ENCODE measurements at places on chromosomes 7 and 10.

GRCh38 chr7:139775829-139776266 is 1.9 kb downstream of the HIPK2 start:
- peak; percentile 73 for DNase-seq

DNA sequence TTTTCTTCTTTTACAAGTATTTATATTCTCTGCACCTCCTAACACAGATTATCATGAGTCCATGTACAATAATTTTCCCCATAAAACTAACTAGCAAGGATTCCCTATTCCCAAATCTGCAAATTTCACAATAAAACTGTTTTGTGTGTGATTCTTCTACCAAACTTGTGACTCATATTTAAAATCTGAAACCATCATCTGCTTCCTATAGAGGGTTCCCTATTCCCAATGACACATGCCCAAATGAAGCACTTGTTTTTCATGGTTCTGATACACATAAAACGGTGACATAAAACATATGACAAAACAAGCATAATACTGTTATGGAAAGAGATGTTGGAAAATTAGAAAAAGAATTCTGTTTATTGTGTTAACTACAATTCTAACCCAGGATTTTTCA is 657.6 kb downstream of the PARD3 start:
- DNase-seq = peak; percentile 56

GRCh38 chr7:150754951-150755350 is 17.7 kb downstream of the GIMAP5 start:
- no peak for DNase-seq

DNA sequence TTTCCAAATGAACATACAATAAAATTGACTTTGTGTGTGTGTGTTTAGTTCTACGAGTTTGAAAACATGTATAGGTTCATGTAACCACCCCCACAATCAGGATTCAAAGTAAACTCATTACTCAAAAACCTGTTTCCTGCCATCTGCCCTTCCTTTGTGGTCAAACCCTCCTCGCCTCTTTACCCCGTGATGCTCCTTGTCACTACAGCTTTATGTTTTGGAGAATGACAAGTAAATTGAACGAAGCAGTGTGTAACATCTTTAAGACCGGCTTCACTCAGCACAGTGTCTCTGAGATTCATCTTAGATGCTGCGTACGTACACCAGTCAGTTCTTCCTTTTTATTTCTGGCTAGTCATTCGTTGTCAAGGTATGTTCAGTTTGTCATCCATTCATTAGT is 54.6 kb upstream of the MKI67 start:
- no peak for DNase-seq

DNA sequence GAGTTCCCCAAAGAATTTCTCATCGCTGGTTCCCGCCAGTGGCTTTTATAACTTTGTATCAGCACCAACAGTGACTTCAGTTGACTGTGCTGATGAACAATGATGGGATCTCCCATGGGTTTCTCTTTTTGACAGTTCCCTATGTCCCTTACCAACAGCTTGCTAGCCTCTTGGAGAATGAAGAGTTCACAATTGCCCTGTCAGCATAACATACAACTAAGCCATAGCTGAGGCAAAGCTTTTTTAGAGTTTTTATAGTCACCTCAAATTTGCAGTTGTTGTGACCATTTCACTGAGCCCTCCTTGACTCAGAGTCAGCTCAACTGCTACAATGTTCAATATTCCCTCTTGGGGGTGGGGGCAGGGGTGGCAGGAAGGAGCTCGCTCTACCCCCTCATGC is 179.8 kb downstream of the TFEC start:
- DNase-seq = no peak

GRCh38 chr7:106178593-106179134 is 66.6 kb upstream of the SYPL1 start:
- DNase-seq = peak; percentile 42

DNA sequence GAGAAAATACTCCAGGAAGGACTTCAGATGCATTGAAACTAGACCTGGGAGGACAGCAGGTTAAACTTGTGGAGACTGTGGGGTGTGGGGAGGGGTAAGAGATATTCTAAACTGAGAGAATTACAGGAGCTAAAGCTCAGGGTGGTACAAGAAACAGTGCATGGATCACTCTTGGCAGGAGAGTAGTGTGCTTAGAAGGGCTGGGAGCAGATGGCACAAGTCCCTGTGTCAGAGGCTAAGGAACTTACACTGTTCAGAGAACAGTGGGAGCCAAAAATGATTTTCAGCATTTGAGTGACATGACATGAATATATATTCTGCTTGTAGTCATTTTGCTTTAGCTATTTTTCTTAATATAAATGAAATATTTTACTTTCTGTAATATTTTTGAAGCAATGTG is 36.0 kb upstream of the LAMB1 start:
- no peak for DNase-seq

- DNase-seq = peak; percentile 53
These were observed 140.3 kb downstream of the FOXP2 start for GRCh38 chr7:114554781-114555537.

- no peak for DNase-seq
These were observed 212.3 kb upstream of the FZD1 start for GRCh38 chr7:91051966-91052365.

GRCh38 chr7:115227473-115228235 is 305.8 kb downstream of the MDFIC start:
- no peak for DNase-seq

GRCh38 chr7:135111379-135111778 is 36.5 kb upstream of the TMEM140 start:
- DNase-seq = peak; percentile 3

GRCh38 chr7:127530148-127530547 is 55.2 kb downstream of the GCC1 start:
- DNase-seq = no peak

- DNase-seq = peak; percentile 63
These were observed 33.5 kb upstream of the SFTPD start for GRCh38 chr10:79982362-79982800.

DNA sequence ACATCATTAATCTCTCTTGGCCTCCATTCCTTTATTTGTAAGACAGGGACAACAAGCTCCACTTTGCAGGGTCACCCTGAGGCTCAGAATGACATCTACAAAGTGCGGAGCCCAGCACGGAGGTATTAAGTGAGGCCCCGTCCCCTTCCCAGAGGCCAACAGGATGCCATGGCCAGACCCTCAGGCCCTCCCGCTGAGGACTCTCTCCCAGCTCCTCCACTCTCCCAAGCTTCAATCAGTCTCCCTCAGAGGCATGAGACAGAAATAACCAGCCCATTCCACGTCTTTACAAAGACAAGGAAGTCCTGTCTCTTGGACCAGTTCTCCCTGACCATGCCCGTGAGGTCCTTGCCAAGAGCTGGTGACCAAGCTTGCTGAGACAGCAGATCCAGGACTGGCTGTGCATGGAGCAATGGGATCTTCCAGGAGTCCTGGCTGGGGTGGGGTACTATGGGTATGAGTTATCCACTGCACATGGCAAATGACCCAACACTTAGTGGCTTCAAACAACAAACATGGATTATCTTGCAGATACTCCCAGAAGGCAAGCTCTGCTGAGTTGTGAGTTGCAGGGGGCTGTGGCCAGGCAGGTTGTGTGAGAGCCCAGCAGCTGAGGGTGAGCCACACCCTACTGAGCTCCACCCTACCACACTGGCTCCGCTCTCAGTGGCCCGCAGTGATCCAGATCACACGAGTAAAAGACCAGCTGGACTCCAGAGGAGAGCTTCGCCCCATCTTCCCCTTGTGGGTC is 4.3 kb upstream of the PPIF start:
- no peak for DNase-seq

DNA sequence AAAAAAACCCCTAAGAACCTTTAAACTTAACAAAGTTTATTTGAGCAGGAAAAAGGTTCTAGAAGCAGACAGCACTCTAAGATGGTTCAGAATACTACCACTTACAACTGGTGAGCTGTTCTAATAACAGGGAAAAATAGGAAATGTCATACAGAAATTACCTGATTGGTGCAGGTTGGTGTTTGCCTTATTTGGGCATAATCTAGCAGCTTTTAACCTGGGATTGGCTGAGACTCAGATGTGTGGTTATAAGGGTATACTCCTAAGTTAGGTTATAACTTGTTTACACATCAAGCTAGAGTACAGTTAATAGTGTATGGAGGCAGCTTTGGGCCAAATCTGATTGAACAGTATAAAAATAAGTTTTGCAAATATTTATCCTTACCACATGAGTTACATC is 59.8 kb downstream of the MAPK8 start:
- DNase-seq = peak; percentile 15

- peak; percentile 72 for DNase-seq
These were observed 12.5 kb downstream of the RNF32 start for GRCh38 chr7:156652886-156653568.

DNA sequence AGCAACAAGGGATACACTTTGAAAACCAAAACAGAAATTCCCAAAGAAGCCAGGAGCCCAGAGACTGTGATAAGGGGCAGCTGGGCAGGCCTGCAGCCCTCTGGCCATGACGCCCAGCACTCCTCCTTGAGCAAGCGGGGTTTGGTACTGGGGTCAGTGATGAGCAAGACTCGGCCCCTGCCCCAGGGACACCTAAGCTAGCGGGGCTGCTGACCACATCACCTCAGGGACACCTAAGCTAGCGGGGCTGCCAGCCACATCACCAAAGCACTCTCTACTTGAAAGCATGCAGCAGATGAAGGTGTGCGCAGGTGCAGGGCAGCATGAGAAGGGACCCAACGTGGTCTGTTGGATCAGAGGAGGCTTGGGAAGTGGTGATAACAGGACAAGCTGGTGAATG is 108.0 kb upstream of the PPP2R2D start:
- DNase-seq = no peak

GRCh38 chr10:74936577-74937265 is 110.3 kb downstream of the KAT6B start:
- DNase-seq = no peak

- DNase-seq = no peak
These were observed 30.3 kb downstream of the TRDMT1 start for GRCh38 chr10:17171141-17171641.

DNA sequence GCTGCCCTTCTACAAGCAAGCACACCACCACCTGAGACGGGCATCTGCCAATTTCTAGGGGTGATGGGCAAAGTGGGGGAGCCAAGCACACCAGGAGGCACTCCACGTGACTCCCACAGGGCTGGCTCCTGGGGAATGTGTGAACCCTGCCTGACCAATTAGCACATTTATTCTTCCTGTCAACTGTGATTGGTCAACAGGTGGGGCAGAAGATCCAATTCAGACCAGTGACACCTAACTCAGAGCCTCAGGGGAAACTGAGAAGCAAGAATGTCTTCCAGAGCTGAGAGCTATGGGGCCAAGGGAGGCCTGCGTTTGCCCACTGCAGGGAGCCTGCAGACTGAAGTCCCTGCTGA is 15.4 kb downstream of the TMEM273 start:
- no peak for DNase-seq

- peak; percentile 22 for DNase-seq
These were observed at the start of gene CACNA2D1 for GRCh38 chr7:82443547-82444219. Gene CACNA2D1, minus strand, starts transcription at chr7:82443777.

DNA sequence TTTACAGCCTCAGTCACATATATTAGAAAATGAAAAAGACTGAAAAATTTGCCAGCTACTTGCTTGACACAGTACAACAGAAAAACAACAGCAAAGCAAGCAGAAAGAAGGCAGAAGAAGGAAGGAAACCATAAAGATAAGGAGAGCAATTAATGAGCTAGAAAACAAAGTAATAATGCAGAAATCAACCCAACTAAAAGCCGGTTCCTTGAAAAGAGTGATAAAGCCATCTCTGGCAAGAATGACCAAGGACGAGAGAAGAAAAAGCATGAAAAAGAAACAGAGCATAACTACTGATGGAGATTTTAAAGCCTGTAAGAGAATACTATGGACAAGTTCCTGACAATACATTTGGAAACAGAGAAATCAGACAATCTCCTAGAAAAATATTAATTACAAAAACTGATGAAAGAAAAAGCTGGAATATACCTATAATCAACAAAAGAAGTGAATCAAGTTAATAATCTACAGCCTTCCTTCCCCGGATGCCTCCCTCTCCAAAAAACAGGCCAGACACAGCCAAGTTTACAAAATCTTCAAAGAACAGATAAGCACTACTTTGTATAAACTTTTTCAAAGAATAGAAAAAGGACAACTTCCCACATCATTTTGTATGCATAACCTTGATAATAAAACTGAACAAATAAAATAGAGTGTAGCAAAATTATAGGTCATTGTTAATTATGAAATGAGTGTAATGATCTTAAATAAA is 204.0 kb downstream of the BAMBI start:
- DNase-seq = no peak

- DNase-seq = peak; percentile 93
These were observed 14.9 kb downstream of the TRIM56 start for GRCh38 chr7:101099969-101100781.

DNA sequence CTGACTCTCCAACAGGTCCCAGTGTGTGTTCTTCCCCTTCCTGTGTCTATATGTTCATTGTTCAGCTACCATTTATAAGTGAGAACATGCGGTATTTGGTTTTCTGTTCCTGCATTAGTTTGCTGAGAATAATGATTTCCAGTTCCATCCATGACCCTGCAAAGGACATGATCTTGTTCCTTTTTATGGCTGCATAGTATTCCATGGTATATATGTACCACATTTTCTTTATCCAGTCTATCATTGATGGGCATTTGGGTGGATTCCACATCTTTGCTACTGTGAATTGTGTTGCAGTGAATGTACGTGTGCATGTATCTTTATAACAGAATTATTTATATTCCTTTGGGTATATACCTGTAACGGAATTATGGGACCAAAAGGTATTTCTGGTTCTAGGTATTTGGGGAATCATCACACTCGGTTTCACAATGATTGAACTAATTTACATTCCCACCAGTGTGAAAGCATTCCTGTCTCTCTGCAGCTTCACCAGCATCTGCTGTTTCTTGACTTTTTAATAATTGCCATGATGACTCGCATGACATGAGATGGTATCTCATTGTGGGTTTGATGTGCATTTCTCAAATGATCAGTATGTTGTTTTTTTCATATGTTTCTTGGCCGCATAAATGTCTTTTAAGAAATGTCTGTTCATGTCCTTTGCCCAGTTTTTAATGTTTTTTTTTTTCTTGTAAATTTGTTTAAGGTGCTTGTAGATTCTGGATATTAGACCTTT is 60.2 kb downstream of the LSMEM1 start:
- no peak for DNase-seq

DNA sequence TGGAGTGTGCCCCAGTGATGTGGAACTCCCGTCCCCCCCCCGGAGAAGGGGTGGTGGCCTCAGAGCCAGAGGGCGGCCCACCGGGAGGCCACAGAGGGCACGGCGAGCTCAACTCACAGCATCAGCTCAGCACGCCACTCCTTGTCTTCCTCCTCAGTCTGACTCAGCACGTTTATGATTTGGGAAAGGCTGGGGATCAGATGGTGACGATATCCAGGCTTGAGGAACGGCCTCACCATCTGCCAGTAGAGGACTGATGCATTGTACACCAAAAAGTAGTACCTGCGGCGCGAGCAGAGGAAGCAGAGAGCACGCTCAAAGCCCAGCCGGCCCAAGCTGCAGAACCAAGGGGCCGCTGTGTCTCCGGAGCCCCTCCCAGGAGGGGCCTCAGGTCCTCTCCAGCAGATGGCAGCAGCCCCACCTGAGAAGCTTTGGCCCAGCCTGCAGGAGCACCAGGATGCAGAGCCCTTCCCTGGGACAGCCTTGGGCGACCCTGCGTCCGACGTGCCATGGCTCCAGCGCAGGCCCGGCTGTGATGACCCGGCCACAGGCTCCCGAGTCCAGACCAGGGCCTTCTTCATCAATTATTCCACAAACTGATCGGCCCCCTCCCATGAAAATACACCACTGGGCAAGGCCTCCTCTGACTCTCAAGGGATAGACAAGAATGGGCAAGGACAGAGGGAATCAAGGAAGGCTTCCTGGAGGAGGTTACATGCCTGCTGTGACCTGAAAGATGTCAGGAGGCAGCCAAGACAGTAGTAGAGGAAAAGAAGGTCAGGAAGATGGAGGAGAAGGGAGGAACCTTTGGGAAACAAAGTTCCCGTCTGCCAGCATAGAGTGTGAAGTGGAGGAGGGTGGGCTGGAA is 3.7 kb downstream of the CFAP46 start:
- no peak for DNase-seq

All from bronchial epithelial cell (primary cell).